ENCODE measurements at places on chromosomes 11 and 22. TPM values are rescaled to one million over a fixed set of nuclear protein-coding genes. Genes with fewer than 3 reads are reported as not detected.

- DNase-seq: peak; percentile 92
These were observed 1.2 kb downstream of the SYVN1 start for GRCh38 chr11:65132988-65133700.

GRCh38 chr11:95676308-95676707, 113.3 kb downstream of the FAM76B start:
- no peak for DNase-seq

Gene SPTBN2
- 2.2 TPM for total RNA-seq

DNA sequence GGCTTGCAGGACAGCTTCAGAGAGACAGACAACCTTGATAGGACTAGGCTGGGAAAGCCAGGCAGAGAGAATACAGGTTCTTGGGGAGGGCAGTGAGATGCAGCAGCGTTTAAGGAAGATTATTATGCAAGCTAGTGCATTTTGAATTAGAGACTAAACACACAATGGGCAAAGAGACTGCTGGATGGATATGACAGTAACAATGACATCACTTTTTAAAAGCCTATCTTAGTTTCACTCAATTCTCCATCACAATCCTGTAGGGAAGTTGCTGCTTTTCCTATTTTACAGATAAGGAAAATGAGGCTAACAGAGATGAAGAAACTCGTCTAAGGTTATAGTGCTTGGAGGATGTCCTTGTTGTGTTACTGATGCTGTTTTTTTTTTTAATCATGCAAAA, 5.6 kb downstream of the JHY start:
- no peak for DNase-seq

DNA sequence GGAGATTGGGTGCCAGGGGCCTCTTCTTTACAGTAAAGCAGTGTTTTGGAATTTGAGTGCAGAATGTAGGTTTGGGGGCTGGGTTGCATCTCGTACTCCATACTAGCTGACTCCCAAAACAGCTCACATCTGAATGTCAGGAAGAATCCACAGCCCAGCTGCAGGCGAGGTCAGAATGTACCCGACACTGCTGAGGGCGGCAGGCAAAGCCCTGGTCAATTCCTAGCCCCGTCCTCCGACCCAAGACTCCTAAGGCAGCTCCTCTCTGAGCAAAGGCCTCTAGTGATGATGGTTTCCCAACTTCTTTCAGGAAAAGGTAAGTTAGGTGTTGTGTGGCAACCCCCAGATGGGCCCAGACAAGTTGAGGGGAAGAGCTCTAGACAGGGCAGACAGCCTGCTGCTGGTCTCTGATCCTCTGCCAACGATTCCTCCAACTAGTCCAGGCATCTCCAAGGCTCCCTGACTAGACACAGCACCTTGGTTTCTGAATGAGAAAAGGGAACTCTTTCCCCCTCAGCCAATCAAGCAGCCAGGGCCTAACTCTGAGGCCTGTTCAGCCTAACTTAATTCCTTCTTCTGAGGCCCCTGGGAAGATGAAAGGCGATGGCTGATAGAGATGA, 8.6 kb downstream of the LARGE2 start:
- no peak for DNase-seq

Gene NXPE4
- total RNA-seq: 184 TPM

Gene TCN2
- 63.8 TPM for total RNA-seq

Data from transverse colon (tissue), 4 donors.